Memory B cell (primary cell): ENCODE measurements at places on chromosomes 1 and 21.

GRCh38 chr1:183567584-183567983 is 22.7 kb downstream of the NCF2 start:
- DNase-seq = peak; percentile 30

- no peak for DNase-seq
Measured at GRCh38 chr1:183247484-183247883, 61.4 kb downstream of the LAMC2 start.

- no peak for DNase-seq
Measured at GRCh38 chr1:84735483-84735882, 45.2 kb upstream of the SSX2IP start.

GRCh38 chr1:59123081-59123681 is 173.7 kb upstream of the FGGY start:
- no peak for DNase-seq

DNA sequence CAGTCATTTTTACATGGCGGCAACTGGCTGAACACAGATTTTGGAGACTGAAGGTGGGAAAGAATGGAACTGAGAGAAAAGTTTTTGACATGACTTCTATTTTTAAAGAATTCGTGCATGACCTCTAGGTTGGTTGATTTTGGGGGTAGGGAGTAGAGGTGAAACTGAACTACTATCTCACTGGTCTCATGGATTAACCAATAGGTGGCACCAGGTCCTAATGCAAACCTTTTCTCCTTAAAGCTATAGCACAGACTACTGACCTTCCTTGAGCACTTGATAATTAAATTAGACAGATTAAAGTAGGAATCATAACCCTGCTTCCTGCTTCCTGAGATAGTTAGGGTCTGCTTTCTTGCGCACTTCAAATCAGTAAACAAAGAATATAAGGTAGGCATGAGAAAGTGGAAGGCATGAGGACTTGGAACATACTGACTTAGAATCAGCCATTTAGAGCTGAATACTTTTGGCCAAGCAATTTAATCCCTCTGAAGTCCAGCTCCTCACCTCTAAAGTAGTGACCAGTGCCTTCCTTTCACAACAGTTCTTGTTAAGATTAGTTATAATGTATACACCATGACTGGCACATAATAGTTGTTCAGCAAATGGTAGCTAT is 206.0 kb downstream of the CENPF start:
- no peak for DNase-seq

DNA sequence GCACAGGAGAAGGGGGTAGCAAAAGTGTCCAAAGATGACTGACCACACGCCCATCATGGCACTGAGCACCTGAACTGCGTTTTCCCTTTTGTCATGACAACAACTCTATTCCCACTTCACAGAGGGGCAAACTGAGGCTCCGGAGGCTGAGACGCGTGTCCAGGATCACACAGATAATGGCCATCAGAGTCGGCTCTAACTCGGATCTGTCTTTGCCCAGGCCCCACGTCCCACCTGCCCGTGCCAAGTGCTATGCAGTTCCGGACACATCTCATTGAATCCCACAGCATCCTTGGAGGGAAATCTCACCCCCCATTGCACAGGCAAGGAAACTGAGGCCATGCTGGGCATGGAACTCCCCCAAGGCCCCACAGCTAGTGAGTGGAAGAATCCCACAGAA is 62.1 kb downstream of the MATN1 start:
- no peak for DNase-seq

DNA sequence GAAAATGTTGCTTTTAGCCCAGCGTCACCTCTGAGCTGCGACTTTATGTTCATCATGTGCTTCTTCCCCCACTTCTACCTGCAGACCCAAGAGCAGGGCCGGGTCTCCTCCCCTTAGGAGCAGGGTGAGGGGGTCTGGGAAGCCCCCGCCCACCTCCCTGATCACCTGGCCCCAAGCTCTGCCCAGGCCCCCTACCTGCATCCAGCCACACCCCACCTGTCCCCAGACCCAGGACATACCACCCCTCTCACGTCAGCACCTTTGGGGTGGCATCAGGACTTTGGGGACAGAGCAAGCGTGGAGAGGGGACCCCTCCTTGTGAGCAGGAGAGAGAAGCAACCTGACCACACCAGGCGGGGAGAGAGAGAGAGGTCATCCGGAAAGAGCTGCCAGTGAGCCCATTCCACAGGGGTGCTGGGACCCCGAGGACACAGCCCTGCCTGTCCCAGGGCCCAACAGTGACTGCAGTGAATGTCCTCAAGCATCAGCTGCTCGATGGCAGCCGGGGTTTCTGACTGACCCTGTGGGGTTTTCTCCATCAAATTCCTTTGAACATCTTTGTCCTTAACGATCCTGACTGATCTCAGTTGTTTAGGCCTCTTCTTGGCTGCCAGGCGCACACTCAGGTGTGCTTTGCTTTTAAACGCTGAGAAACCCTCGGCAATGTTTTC is 42.8 kb upstream of the COL18A1 start:
- no peak for DNase-seq

DNA sequence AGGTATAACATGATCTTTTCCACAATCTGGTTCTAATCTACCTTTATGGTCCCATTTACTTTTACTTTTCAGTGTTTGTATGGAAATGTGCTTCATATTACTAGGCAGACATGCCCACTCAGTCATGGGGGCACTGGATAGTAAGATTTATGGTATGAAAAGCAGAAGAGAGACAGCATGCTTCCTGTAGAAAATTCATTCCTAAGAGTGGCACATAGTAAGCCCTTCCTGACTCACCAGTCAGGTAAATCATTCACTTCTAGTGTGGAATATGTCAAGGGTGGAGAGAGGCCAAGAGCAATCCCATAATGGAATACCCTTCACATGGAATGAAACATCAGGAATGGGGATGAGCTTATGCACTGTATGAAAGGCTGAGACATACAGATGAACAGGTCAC is 49.5 kb upstream of the BCL10 start:
- no peak for DNase-seq

DNA sequence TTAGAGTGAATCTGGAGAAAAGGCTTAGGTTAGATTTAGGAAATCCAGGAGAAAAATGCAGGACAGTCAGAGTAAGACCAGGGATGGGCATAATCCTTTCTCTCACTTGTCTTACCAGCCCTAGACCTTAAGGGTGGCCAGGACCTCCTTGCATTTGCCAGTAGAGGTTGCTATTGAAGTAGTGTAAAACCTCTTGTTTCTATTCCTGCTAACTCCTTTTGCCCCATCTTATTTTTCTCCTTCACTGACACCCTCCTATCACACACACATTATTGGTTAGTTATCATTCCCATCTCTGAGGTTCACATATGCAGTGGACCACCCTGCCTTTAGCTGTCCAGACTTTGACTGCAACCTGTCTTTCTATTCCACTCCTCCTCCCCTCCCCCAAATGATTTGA is 75.0 kb upstream of the MACF1 start:
- DNase-seq = no peak
